ENCODE measurements at places on chromosomes 2 and 18.
A peak's percentile ranks its signal among the peaks of the same experiment; 100 is the strongest.

GRCh38 chr2:231450548-231450989 lies 13.7 kb downstream of the NCL start:
- no peak for DNase-seq

- DNase-seq: no peak
Measured at GRCh38 chr2:238027591-238028415, 33.0 kb upstream of the SCLY start.

- no peak for DNase-seq
Measured at GRCh38 chr18:731185-731584, 18.8 kb upstream of the ENOSF1 start.

GRCh38 chr2:217360111-217360510 lies 500.2 kb upstream of the TNP1 start:
- DNase-seq: no peak

GRCh38 chr2:191637182-191638078 lies 40.5 kb upstream of the NABP1 start:
- no peak for DNase-seq

DNA sequence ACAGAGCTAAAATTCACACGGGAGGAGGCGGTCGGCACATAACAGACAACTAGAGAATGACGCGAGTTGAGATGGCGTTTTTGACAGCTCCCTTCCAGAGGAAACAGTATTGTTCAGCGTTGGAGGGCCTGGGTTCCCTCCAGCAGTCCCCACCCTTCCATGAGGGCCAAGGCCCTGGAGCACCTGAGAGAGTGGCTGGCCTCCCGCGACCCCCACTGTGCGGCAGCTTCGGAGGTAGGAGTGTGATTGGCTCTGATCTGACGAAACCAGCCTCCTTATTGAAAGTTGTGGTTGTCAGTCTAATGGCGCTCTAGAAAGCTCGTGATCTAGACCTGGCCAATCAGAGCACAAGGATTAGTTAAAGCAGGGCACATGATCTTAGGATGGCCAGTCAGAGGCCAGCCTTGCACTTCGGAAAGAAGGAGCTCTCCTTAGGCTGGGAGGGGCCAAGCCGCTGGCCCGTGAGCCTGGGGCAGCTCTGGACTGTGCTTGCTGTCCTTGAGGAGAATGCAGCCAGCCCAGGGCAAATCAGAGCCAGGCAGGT lies 104.5 kb upstream of the CELF4 start:
- DNase-seq: no peak

- no peak for DNase-seq
Measured at GRCh38 chr2:54741250-54741649, 17.8 kb downstream of the EML6 start.

DNA sequence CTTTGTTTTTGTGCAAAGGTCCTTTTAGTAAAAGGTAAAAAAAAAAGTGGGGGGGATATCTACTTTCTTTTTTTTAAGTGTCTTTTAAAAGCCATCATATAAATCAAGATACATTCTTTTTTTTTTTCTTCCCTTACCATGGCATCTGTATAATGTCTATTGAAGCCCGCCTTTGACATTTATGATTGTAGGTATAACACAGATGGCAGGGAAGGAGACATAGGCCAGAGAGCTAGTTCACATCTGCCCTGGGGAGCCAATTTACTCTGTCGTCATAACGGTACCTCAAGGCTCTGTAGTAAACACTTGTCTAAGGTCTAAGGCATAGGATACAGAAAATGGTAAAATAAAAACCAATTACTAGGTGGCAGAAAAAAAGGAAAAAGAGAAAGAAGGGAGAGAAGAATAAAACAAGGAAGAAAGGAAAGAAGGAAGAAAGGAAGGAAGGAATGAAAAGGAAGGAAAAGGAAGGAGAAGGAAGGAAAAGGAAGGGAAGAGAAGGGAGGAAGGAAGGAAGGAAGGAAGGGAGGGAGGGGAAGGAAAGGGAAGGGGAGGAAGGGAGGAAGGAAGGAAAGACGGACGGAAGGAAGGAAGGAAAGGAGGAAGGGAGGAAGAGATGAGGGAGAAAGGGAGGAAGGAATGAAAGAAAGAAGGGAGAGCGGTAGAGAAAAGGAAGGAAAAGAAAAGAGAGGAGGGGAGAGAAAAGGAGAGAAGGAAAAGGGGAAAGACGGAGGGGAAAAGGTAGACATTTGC lies 343.5 kb downstream of the RBM43 start:
- no peak for DNase-seq

- DNase-seq: no peak
Measured at GRCh38 chr2:10159086-10159485, 36.5 kb downstream of the RRM2 start.

GRCh38 chr2:234970099-234970440 lies 18.3 kb downstream of the SH3BP4 start:
- no peak for DNase-seq

DNA sequence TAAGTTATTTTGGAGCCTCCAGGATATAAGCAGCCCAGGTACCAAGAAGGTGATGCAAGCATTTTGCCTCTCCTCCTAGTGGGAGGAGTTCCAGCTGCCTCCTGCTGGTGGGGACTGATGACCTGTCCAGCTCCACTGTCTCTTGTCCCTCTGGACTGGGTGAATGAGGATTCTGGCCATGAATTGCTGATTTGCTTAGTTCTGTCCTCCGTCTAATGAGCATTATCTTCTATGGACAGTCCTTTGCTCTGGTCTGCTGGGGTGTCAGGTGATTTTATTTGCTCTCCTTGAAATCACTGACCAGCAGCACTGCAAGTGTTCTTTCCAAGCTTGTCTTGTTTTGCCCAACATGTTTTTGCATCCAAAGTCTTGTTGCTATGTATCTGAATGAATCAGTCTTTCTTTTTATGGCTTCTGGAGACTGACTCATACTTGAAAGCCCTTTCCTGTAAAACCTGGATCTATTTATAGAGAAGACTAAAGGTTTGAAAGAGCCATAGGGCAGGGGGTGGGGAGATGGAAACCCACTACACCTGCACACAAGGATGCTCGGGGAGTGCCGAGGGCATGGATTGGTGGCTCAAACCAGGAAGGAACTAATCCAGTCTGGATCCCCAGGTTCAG lies 40.5 kb upstream of the EFHD1 start:
- DNase-seq: no peak

- DNase-seq: peak; percentile 11
Measured at GRCh38 chr2:126653109-126653508, 2.8 kb upstream of the GYPC start.

DNA sequence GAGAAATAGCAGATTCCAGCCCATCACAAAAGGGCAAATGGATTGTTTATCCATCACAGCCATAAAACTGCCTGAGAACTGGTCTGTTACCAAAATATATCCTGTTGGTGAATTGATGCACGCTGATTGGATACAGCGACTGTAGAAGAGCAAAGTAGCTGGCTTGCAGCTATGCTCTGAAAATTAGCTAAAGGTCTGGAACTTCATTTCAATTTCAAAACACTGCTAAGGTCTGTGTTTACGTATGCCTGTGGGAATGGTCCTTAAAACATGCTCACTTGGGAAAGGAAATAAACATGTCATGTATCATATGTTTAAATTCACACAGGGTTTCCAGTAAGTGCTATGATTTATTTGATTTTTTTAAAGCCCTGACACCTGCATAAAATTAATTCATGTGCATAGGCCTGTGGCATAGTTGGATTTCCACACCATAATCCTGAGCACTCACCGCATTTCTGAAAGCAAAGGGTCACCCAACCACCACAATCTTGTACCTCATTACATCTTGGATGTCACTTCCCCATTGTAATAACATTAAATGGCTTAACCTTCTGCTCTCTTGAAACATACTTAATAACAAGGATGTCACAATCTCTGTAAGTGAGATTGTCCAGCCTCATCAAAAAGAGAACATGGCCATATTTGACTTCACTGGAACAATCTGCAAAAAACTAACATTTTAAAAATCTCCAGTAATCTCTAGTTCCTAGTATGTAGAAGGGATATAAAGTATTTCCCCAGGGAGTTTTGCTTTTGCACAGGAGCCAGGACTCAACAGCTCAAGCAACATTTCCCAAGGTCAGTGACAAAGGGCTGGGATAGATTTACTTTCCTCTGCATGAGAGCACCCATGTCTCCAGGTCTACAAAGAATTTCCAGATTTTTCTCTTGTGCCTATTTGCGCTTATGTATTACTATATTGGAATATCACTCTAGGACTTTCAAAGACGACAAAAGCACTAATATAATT lies 109.8 kb downstream of the FARSB start:
- no peak for DNase-seq

DNA sequence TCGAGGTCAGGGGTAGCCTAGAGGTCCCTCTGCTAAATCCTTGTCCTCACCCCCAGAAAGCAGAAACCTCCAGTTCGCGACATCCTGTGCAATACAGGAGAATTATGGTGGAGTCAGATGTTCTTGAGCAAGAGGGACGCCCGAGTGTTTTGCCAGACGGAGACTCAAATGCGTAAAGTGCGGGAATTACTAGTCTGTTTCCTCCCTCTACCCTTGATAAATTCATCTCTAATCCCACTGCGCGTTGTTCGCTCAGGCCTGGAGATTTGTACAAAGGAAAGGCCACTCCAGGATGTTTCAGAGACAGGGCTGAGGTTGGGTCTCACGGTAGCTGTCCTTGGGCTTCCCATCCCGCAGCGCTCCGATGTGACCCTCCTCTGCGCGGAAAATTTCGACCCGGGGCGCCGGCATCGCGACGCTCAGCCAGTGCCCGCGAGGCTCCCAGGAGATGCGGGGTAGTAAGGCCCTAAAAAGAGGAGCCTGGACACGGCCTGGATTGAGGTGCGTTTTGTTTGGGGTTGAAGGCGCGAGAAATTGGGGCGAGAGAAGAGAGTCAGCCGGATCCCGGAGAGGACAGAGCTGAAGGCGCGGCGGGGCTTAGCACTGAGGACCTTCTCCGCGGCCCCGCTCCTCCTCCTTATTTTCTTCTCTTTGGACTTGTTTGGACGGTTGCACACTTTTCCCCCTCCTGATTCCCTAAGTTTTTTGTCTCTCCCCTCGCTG lies 2.6 kb upstream of the NEUROD1 start:
- DNase-seq: no peak

DNA sequence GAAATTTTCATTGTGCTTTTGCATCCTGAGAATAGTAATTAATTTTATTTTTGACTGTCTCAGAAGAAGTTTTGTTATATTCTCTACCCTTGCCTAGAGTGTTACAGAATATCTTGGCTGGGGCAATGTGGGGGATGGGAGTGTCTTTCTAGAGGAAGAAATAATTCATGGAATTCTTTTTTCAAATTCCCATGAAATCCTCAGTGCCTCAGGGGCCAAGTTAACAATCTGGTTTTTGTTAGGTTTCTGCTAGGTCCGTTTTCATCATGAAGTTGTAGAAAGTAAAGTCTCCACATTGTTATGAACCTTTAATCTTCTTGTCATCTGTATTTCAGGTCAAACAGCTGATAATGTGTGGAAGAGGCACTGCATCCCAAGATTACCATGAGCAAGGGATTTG lies 145.6 kb upstream of the GYPC start:
- DNase-seq: no peak

GRCh38 chr18:4586731-4587130 lies 131.6 kb upstream of the DLGAP1 start:
- no peak for DNase-seq

- no peak for DNase-seq
Measured at GRCh38 chr2:114046866-114047435, 157.1 kb downstream of the ACTR3 start.

GRCh38 chr2:165002638-165003037 lies 47.3 kb upstream of the SLC38A11 start:
- no peak for DNase-seq

DNA sequence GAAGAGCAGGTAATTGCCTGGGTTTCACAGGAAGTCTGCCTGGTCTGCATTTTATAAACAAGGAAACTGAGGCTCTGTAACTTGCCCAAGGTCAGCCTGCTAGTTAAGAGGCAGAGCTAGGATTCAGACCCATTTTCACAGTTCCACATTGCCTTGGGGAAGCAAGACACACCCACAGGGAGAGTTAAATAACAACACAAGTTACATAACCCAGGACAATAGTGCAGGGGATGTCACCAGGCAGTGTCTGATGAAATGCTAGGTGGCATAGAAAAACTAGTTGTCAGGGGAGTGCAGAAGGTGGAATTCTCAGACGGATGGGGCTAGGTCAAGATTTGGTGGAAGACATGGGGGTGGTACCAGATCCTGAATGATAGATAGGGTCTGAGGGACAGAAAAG lies 69.7 kb downstream of the PRKCE start:
- DNase-seq: no peak

- no peak for DNase-seq
Measured at GRCh38 chr2:228378696-228379425, 197.4 kb upstream of the SPHKAP start.

DNA sequence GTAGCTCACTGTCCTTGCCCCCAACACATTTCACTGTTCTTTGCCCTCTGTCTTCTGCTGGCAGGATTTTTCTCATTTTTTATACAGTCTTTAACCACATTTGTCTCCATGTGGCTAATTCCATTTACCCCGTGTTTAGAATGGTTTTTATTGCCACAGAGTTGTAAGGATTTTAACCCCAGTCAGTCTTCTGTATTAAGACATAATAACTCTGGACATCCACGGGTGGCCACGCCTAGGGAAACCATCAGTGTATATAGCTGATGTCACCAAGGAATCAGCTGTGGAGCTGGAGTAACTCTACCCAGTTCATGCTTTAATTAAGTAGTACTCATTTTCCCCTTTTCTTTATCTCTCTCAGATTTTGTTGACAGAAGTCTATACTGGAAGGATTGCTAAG lies 139.8 kb downstream of the MAP4K4 start:
- DNase-seq: no peak

DNA sequence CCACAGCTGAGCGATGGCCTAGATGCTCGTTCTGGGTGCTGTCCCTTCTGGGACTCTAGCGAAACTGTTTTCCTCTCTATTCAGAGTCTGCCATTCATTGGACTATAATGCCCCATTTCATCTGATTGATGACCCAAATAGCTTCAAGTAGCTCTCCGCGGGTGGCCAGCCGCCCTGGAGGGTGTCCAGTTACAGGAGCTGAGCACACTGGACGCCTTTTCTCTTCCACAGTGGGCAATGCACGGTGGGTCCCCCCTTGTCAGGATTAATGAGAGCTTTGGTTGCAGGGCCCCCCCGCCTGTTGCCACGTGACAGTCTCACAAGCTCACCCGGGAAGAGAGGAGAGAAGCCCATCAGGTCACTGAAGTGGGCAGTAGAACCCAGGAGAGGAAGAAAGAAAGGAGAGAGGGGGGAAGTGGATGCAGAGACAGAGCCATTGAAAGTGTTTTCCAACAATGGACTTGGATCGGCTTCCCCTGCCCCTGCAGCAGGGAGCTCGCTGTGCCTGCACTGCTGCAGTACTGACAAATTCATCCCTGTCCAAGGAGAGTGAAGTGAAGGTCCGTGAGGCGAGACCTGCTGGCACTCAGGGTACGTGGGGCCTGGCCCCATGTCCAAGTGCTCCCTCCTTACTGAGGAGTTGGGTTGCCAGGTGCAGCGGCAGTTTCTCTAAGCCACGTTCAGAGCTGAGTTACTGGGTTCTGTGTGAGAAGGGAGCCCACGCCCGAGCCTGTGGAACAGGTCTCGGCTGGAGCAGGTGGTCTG lies 44.8 kb downstream of the DIPK1C start:
- no peak for DNase-seq

DNA sequence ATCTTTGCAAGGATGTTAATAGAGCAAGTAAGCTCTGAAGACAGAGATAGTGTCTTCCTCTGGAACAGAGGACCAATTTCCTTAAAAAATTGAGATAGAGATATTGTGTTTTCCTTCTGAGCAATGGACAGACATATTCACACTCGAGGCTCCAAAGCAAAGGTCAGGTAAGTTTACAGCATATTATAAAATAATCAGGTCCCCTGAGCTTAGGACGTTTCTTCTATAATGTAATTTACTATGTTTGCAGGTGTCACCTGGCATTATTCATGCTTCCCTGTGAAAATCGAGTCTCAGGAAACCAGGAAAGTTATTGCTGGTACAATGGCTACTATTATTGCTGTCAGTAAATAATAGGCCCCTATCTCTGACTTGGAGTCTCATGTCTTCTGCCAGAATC lies 1135.8 kb upstream of the ACVR2A start:
- DNase-seq: no peak

Data from suprapubic skin (tissue), 4 donors.